Stimulated activated CD8-positive, alpha-beta memory T cell treated with anti-CD3 and anti-CD28 coated beads, Interleukin-2, amount 100 ng/mL, for 1 hour (primary cell): ENCODE measurements at places on chromosomes 11 and 22.

DNA sequence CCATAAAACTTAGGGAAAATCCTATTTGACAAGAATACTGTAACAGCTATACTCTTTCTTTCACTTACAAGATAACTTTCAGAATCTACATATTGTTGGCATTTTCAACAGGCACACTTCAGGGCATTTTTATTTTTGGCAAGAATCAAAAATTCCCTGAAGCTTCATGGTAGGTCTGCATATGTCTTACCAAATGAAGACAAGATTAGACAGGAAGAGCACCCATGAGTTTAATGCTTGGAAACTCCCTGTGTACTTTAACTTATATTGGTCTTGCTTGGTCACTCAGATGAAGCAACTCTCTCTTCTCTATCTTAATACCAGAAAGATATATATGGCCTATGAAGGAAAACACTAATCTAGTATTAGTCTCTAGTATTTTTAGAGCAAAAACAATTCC lies 137.7 kb downstream of the ATG16L2 start:
- DNase-seq, result no peak

GRCh38 chr11:8089791-8090510 lies 8.9 kb downstream of the TUB start:
- DNase-seq, result no peak

DNA sequence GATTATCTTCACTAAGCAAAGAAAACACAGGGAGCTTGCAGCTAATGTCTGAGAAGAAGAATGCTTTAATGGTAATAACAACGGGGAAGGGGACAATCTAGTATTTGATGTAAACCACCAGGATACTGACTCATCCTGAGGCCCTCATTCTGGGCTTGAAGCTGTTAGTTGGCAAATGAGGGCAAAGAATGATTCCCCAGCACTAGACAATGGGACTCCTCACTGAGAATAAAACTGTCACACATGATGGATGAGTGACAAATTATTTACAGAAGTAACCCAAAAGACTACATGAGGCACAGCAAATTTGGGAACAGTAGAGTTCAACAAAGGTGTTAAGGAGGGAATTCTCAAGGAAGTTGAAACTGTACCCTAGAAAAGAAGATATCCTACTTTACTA lies 76.3 kb downstream of the FAM168A start:
- no peak for DNase-seq

DNA sequence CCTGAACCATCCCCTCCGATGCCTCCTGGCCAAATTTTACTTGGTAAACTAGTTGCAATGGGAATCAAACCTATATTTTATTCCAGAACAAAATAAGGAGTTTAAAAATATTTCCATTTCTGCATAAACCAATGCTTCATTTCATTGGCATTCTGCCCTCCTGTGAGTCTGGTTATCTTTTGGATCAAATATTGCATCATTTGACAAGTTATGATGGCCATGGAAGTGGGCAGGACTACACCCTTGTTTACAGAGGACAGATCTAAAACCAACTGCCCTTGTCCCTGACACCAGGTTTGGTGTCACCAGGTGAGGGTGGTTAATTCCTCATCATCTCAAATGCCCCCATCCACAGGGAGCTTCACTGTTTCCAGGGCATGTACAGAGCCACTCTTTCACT lies 28.2 kb upstream of the E2F8 start:
- DNase-seq, result no peak

DNA sequence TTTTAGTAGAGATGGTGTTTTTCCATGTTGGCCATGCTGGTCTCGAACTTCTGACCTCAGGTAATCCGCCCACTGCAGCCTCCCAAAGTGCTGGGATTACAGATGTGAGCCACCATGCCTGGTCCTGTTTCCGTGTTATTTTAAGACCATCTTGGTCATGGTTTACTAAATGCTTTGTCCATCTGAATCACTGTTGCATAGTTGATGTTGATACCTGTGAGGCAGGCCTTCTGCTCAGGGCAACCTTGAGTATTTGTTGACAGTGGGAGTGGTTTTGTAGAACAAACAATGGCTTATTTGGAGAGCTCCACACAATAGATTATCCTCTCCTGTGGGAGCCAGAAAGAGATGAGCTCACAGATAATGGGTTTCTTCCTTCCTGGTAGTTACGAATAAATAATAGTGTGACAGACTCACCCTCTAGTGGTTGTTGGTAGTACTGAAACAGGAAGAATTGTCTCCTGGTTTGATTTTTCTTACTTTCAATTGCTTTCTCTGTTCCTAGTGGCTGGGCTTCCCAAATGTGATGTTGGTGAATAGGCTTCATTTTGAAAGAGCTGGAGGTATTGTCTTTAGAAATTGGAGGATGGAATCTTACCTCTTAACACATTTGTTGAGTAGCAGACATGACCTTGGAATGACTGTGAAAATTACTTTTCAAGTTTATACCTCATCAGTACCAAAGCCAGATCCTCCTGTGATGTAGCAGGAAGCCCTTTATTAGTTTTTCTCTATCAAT lies 39.0 kb downstream of the CTNND1 start:
- DNase-seq, result no peak

DNA sequence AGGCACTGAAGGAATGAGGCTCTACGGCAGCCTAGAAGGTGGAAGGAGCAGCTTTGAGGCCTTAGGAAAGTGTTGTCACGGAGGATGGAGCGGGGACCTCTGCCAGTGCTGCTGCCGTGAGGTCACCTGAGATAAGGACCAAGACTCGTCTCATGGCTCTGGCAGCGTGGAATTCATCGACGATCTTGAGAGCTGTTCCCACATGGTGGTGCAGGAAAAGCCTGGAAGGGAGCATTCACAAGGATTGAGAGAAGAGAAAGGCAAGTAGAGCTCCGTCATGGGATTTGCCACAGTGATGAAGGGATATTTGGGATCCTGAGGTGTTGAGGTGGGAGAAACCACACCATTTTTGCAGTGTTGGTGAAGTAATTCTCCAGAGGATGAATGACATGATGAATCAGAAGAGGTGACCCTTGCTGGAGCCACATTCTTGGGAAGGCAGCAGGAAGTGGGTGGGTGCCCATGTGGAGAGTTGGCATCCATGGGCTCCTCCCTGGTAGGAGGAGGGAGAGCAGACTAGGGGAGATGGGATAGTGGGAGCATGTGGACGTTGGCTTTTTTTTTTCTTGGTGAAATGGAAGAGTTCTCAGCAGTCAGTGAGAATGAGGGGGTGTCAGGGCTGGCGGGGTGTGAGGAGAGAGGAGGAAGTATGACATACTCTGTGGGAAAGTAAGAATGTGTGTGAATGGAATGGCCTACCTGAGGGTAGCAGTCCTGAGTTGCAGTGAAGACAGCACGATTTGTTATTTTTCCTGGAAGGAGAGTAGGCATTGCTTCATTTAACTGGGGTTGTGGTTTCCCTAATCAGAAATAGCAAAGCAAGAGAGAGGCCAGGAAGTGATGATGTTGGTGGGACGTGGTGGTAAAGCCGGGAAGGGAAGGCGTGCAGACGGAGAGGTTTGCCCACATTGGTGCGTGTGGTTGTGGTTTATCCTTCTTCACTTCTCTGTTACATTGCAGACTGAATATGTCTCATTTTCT lies 11.1 kb downstream of the PPP6R3 start:
- DNase-seq, result peak; percentile 13

- DNase-seq, result no peak
Measured at GRCh38 chr11:61996933-61997332, 29.5 kb upstream of the FTH1 start.

- no peak for DNase-seq
Measured at GRCh38 chr11:117232911-117233409, 489 bp downstream of the RNF214 start.

DNA sequence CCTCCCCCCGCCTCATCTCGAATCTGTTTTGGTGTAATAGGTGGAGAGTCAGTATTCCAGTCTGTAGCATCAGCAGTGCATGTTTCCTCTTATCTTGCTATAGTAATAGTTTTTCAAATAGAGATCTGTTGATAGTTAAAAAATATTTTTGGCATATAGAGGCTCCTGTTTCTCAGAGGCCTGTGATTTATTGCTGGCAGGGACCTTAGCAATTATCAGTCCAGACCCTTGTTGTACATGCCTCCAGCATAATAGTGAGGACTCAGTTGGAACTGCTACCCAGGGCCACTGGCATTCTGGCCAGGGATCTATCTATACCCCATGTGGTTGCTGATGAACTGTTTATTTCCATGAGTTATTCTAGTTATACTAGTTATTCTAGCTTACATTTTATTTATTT lies 52.6 kb downstream of the SPECC1L start:
- no peak for DNase-seq

GRCh38 chr22:49699928-49700498 lies 127.7 kb downstream of the BRD1 start:
- DNase-seq, result no peak

DNA sequence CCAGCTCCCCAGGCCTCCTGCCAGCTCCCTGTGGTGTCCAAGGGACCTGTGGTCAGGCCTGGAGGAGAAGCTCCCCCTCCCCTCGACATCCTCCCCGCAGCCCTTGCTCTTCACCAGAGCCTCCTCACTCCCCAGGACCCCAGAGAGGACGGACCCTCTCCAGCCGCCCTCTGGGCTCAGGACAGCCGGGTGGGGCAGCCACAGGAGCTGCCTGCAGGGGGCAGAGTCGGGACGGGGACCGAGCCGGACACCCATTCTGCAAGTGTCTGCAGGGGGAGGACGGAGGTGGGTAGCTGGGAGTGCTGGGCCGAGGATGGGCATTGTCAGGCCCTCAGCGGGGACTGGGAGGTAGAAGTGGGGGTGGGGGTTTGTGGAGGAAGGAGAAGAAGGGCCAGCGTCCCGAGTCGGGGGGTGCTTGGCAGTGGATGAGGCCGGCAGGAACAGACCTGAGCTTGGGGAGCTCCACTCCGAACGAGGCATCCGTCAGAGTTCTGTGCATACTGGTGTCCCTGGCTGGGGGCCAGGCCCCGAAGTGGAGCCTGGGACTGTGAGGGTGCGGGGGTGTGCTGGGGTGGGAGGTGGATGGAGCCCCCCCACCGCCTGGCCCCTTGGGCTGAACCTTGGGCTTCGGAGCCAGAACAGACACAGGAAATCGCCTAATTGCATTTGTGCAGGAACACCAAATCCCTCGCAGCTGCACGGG lies 15.2 kb downstream of the PRR33 start:
- DNase-seq, result no peak

GRCh38 chr11:35073691-35074419 lies 65.1 kb upstream of the CD44 start:
- DNase-seq, result no peak

DNA sequence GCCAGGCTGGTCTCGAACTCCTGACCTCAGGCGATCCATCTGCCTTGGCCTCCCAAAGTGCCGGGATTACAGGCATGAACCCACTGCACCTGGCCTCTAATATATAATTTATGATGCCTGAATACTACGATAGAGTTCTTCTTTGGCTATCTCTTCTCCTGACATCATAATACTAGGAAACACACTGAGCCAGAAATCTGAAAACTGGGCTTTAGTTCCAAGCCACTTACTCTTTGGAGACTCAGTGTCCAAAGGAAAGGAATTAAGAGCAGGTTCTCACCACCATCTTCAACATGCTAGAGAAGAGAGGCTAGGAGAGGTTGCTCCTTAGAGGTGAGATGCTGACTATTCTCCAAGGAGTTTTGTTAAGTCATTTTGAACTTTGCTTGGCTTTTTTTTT lies 52.4 kb downstream of the UBASH3B start:
- DNase-seq, result no peak

DNA sequence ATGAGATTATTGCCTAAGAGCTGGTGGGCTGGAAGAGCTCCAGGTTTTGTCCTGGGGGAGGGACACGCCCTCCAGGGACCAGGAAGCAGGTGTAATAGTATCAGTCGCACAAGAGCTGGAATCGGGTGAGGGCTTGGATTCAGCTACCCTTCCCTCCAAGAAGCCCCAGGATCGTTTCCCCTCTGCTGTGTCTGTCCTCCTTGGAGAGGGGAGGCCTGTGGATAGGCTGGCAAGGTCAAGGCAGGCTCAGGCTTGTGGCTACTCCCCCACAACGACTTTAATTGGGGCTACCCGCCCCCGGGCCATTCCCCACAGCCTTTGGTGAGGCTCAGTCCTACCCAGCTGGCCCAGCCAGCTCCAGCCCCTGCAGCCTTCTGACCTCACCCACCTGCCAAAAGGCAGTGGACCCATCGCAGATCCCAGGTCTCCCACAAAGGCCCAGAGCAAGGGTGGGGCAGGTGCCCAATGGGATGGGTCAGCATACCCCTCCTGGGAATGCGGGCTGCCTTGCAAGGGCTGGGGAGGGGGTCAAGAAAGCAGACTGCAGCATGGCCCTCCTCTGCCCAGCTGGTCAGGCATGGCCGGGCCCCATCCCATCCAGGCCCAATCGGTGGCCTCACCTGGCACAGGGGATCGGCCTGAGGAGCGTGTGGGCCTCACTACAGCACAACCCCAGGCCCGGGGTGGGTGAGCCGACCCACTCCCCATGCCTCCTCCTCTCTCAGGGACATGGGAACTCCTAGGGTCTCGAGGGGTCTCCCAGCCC lies 1.0 kb downstream of the CTSD start:
- no peak for DNase-seq

- no peak for DNase-seq
Measured at GRCh38 chr22:40898850-40899357, 37.0 kb upstream of the DNAJB7 start.

DNA sequence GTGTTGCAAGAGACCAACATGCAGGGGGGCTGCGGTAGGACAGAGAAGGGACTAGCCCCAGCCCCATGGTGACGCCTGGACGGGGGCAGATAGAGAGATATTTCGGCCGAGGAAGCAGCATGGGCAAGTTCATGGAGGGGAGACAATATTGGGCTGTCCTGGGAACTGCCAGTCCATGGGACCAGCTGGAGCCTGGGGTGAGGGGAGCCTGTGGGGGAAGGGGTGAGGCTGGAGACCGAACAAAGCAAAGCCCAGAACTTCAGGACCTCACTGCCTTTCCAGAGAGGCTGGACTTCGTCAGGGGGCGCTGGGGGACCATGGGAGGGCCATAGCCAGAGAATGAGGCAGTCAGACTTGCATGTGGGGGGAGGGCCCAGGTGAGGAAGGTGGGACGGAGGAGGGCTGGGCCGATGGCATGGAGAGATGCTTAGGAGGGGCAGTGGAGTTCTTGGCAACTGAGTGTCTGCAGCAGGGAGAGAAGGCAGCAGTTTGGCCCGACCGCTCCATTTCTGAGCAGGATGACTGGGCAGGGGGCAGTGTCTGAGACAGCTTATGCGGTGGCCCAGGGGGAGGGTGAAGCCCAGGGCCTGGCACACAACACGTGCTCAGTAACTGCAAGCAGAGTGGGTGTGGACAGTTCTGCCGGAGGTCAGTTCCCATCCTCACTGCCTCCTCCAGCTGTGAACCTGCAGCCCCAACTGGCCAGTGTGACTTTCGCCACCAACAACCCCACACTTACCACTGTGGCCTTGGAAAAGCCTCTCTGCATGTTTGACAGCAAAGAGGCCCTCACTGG lies 712 bp downstream of the UPK3A start:
- no peak for DNase-seq

- DNase-seq, result no peak
Measured at GRCh38 chr11:18315893-18316292, 6.0 kb downstream of the HPS5 start.

GRCh38 chr11:70503468-70504221 lies 105.3 kb downstream of the CTTN start:
- no peak for DNase-seq
